ENCODE measurements at places on chromosomes 5 and 9. TPM values are rescaled to one million over a fixed set of nuclear protein-coding genes. Genes with fewer than 3 reads are reported as not detected.

DNA sequence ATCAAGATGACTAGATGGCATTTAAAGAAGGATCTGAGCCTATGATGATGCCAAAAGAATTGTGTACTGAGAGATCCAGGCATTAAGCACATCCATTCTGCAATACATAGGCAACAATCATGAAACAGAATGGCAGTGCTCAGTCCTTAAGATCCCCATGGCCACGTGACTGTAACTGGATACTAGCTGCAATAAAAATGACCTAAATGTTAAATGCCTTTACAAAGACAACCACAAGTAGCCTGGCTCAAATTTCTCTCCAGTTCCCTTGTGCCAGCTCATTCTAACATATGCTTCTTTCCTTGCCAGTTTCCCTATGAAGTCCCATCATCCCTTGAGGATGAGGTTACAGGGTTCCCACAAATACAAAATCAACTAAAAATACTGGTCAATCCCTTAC lies 148.3 kb upstream of the GHR start:
- no peak overlapping the region for H3K27ac ChIP-seq
- no peaks in the 10 kb centered on the region for H3K27me3 ChIP-seq
- H3K4me3 ChIP-seq = no peak overlapping the region
- no peaks in the 10 kb centered on the region for H3K4me1 ChIP-seq
- no peak for DNase-seq

GRCh38 chr5:142201471-142201887 lies 92.9 kb downstream of the NDFIP1 start:
- no peaks in the 10 kb centered on the region for H3K4me1 ChIP-seq
- DNase-seq = no peak
- no peaks in the 10 kb centered on the region for H3K27me3 ChIP-seq
- no peak overlapping the region for H3K4me3 ChIP-seq
- no peaks in the 10 kb centered on the region for H3K36me3 ChIP-seq

- H3K36me3 ChIP-seq = no peaks in the 10 kb centered on the region
- H3K4me3 ChIP-seq = no peak overlapping the region
- H3K27ac ChIP-seq = no peak overlapping the region
- no peak for DNase-seq
- H3K4me1 ChIP-seq = no peaks in the 10 kb centered on the region
Measured at GRCh38 chr9:18012170-18012569, 433.3 kb downstream of the SH3GL2 start.

WDR31 gene
- total RNA-seq = 4.5 TPM

DNA sequence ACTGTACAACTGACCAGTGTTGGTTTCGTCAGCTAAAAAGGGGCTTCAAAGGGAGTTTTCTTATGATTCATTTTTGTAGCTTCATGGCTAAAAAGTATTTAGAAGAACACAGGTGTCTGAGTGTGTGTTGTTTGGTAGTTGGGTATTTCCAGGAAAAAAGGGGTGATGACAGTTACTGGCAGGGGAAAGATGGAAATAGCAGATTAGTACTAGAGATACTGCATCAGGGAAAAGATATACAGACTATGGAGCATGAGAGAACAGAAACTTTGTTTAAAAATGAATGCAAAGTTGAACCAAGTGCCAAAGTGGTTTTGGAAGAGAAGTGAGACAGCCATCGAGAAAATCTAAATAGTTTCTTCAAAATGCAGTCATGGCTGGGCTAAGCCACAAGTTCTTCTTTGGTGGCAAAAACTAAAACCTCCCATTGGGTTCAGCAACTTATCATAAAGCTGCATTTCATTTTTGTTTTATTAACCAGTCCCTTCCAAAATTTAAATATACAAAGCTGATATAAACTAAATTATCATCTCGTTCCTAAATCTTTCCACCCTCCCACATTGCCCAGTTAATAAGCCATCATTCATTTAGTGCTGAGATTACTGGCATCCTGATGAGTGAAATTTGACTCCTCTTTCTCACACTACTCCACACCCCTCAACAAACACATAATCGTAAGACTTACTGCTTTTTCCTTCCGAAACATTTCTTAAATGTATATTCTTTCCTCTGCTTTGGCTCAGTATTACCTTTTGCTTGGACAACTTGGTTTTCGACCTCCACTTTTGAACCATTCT lies 33.5 kb downstream of the ELL2 start:
- peaks cover 41% of the 10 kb centered on the region for H3K4me1 ChIP-seq
- no peak overlapping the region for H3K4me3 ChIP-seq
- H3K36me3 ChIP-seq = no peaks in the 10 kb centered on the region
- DNase-seq = no peak

KIF20A gene
- total RNA-seq = 1.2 TPM

DNA sequence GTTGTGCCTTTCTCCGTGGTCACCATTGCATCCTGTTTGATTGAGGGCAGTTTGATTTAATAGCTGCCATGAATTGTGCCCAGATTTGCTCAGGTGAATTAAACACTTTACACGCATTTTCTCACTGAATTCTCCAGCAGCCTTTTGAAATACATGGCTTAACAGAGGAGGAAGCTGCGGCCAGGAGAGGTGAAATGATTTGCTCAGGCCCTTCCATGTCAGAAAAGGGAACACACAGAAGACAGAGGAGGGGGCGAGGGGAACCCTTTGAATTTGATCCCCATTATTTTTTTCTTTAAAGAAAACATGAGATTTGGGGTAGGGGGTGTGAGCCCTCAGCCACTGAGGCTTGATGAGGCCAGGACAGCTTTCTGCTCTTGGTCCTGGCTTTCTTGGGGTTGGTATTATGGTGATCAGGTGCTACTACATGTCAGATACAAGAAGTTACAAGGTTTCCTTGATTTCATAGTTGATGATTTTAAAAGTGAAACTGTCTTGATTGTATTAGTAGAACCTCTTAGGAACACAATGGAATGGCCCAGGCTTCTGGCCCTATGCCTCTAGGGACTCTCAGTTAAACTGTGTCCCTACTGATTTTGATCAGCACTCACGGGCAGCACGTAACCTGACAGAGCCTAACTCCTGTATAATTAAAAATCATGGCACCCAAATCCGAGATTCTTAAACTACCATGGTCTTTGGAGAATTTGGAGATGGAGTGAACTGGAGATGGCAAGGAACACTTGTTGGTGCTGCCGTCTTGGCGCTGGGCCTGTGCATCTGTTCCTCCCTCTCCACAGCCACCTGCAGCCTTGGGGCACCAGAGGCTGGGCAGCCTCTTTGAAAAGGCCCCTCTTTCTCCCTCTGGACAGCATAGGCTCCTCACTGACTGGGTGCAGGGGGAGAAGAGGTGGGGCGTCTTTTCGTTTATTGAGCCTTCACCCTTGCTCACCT lies 107.9 kb downstream of the TRIO start:
- H3K4me1 ChIP-seq = peaks cover 16% of the 10 kb centered on the region
- H3K27ac ChIP-seq = no peak overlapping the region
- no peaks in the 10 kb centered on the region for H3K36me3 ChIP-seq
- no peaks in the 10 kb centered on the region for H3K27me3 ChIP-seq

DNA sequence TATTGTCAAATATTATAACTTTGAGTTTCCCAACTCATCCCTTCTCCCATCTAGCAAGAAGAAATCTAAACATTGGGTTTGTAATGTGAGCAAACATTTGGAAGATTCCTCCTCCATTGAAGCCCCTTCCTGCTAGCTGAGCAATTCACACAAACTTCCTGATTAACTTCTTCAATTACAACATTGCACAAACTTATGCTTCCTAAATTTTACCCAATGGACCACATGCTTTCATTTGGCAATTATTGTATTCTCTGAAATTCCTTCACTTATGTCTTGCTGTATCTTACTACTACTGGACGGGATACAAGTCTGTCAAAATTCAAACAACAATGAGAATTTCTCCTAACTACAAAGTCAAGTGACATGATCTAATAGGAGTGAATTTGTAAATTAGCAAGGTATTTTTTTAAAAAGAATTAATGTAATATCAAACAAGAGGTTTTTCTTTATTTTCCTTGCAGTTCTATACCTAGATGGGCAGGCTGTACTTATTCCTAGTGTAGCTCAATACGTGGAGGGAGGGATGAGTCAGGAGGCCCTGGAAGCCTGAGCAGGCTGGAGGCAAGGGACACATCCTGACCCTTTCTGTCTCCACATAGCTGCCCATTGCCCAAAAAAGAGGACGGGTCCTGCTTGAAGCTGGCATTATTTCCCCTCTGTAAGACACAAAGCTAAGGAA lies 11.8 kb upstream of the IFNW1 start:
- H3K36me3 ChIP-seq = no peaks in the 10 kb centered on the region
- no peak for DNase-seq
- H3K27ac ChIP-seq = no peak overlapping the region
- no peak overlapping the region for H3K4me3 ChIP-seq
- H3K27me3 ChIP-seq = no peaks in the 10 kb centered on the region

VCAN gene
- 133 TPM for total RNA-seq

DNA sequence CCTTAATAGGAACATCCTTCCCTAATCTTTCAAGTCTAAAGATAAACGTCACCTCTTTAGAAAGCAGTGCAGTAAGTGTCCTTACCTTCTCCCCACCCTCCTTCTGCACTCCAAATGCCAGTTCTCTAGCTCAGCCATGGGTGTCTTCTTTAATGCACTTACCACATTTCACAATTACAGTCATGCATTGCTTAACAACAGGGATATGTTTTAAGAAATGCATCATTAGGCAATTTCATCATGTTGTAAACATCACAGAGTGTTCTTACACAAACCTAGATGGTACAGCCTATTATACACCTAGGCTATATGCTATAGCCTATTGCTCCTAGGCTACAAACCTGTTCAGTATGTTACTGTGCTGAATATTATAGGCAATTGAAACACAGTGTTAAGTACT lies 91.2 kb downstream of the RFX3 start:
- no peak overlapping the region for H3K27ac ChIP-seq
- no peaks in the 10 kb centered on the region for H3K36me3 ChIP-seq
- H3K4me3 ChIP-seq = no peak overlapping the region
- H3K27me3 ChIP-seq = no peaks in the 10 kb centered on the region
- H3K4me1 ChIP-seq = no peaks in the 10 kb centered on the region

GRCh38 chr9:108869092-108869725 lies 7.1 kb downstream of the ACTL7A start:
- no peaks in the 10 kb centered on the region for H3K4me1 ChIP-seq
- no peak for DNase-seq
- H3K4me3 ChIP-seq = no peak overlapping the region
- no peak overlapping the region for H3K27ac ChIP-seq
- H3K36me3 ChIP-seq = peaks cover 60% of the 10 kb centered on the region

MVB12B gene
- 47.8 TPM for total RNA-seq

FKTN gene
- 14.6 TPM for total RNA-seq

- H3K4me1 ChIP-seq = no peaks in the 10 kb centered on the region
- H3K36me3 ChIP-seq = no peaks in the 10 kb centered on the region
- H3K27ac ChIP-seq = no peak overlapping the region
Measured at GRCh38 chr9:116450378-116451139, 236.5 kb upstream of the TRIM32 start.

CDC26 gene
- 29.1 TPM for total RNA-seq

- peaks cover 62% of the 10 kb centered on the region for H3K4me1 ChIP-seq
- DNase-seq = no peak
- no peak overlapping the region for H3K27ac ChIP-seq
- peaks cover 20% of the 10 kb centered on the region for H3K36me3 ChIP-seq
- no peak overlapping the region for H3K4me3 ChIP-seq
Measured at GRCh38 chr5:139574641-139575312, 13.6 kb downstream of the UBE2D2 start.

GRCh38 chr9:35820076-35820475 lies 5.2 kb upstream of the HINT2 start:
- H3K4me1 ChIP-seq = no peaks in the 10 kb centered on the region
- no peaks in the 10 kb centered on the region for H3K27me3 ChIP-seq
- no peaks in the 10 kb centered on the region for H3K36me3 ChIP-seq
- H3K4me3 ChIP-seq = no peak overlapping the region
- no peak overlapping the region for H3K27ac ChIP-seq

PALM2AKAP2 gene
- 26.2 TPM for total RNA-seq

- H3K36me3 ChIP-seq = no peaks in the 10 kb centered on the region
- H3K4me3 ChIP-seq = no peak overlapping the region
Measured at GRCh38 chr5:110903966-110904365, 165.2 kb downstream of the SLC25A46 start.

DNA sequence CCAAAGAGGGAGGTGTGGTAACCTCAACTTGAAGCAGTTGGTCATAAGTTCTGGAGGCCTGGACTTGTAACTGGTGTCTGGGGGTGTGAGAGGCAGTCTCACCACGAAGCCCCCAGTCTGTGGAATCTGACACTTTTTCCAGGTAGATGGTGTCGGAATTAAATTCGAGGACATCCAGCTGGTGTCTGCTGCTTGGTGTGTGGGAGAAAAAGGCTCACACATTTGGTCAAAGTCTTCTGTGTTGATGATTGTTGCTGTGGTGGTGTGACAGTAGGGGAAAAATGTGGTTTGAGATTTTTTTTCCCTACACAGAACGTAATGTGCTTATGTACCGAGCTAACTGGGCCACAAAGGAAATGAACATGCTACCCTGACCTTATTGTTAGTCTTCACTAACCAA lies 251.9 kb downstream of the MAT2B start:
- H3K27me3 ChIP-seq = no peaks in the 10 kb centered on the region
- H3K4me1 ChIP-seq = no peaks in the 10 kb centered on the region
- DNase-seq = no peak

HRH2 gene
- 9.6 TPM for total RNA-seq

PDCD1LG2 gene
- 9.0 TPM for total RNA-seq

PCDHGB2 gene
- total RNA-seq = 3.7 TPM

GRCh38 chr5:19930451-19930850 lies 57.5 kb downstream of the CDH18 start:
- no peaks in the 10 kb centered on the region for H3K36me3 ChIP-seq
- H3K4me1 ChIP-seq = no peaks in the 10 kb centered on the region
- DNase-seq = no peak
- no peak overlapping the region for H3K27ac ChIP-seq
- H3K27me3 ChIP-seq = no peaks in the 10 kb centered on the region

LECT2 gene
- total RNA-seq = not detected

DNA sequence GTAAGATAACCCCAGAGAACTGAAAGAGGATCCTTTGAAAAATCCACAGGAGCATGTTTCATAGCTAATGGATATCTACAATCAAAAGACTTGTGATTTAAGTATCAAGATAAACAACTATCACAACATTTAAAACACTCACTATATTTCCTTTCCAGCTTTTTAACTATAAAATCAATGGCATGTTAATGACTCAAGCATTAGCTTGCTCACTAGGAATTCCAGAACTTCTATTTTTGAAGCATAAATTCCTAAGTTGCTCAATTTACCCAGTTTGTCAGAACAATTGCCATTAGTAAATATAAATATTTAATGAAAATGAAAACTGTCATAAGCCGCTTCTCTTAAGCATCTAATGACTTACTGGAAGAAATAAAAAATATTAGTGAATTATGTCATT lies 355.3 kb downstream of the PRELID2 start:
- H3K4me3 ChIP-seq = no peak overlapping the region
- no peak for DNase-seq
- H3K4me1 ChIP-seq = no peaks in the 10 kb centered on the region
- H3K27me3 ChIP-seq = no peaks in the 10 kb centered on the region
- no peaks in the 10 kb centered on the region for H3K36me3 ChIP-seq

- no peaks in the 10 kb centered on the region for H3K4me1 ChIP-seq
- no peaks in the 10 kb centered on the region for H3K27me3 ChIP-seq
- no peaks in the 10 kb centered on the region for H3K36me3 ChIP-seq
- DNase-seq = no peak
- H3K4me3 ChIP-seq = no peak overlapping the region
Measured at GRCh38 chr5:55847837-55848236, 3.3 kb upstream of the IL31RA start.

SPATA31A5 gene
- not detected for total RNA-seq

NR6A1 gene
- total RNA-seq = 4.5 TPM

- H3K27me3 ChIP-seq = no peaks in the 10 kb centered on the region
- H3K4me1 ChIP-seq = peaks cover 16% of the 10 kb centered on the region
- no peak for DNase-seq
- H3K36me3 ChIP-seq = no peaks in the 10 kb centered on the region
- no peak overlapping the region for H3K4me3 ChIP-seq
Measured at GRCh38 chr5:113201715-113202114, 225.1 kb downstream of the DCP2 start.

NTMT1 gene
- 25.1 TPM for total RNA-seq

GRCh38 chr9:135925496-135926133 lies 18.3 kb upstream of the CAMSAP1 start:
- H3K36me3 ChIP-seq = peaks cover 10% of the 10 kb centered on the region
- peak; percentile 23 for DNase-seq
- H3K4me3 ChIP-seq = no peak overlapping the region
- H3K4me1 ChIP-seq = no peaks in the 10 kb centered on the region

Measured in lower lobe of right lung (tissue), 2 donors.